Uterus (tissue), 4 donors: ENCODE measurements at places on chromosomes 4 and X. TPM values are rescaled to one million over a fixed set of nuclear protein-coding genes. Genes with fewer than 3 reads are reported as not detected.

- H3K27ac ChIP-seq = no peak overlapping the region
- H3K4me3 ChIP-seq = no peak overlapping the region
- no peaks in the 10 kb centered on the region for H3K4me1 ChIP-seq
Observed at GRCh38 chr4:176989186-176989585, 196.5 kb upstream of the VEGFC start.

- H3K36me3 ChIP-seq = no peaks in the 10 kb centered on the region
- no peak overlapping the region for H3K27ac ChIP-seq
- H3K4me3 ChIP-seq = no peak overlapping the region
- H3K4me1 ChIP-seq = no peaks in the 10 kb centered on the region
- no peaks in the 10 kb centered on the region for H3K27me3 ChIP-seq
Observed at GRCh38 chr4:6359536-6360308, 90.1 kb downstream of the WFS1 start.

Gene DOK7
- total RNA-seq = 0.85 TPM

GRCh38 chr4:61400439-61401038, 200.4 kb downstream of the ADGRL3 start:
- no peak overlapping the region for H3K27ac ChIP-seq
- no peak for DNase-seq
- H3K36me3 ChIP-seq = no peaks in the 10 kb centered on the region
- no peaks in the 10 kb centered on the region for H3K27me3 ChIP-seq
- no peaks in the 10 kb centered on the region for H3K4me1 ChIP-seq

GRCh38 chr4:123826896-123827295, 430.3 kb downstream of the SPRY1 start:
- DNase-seq = no peak
- no peaks in the 10 kb centered on the region for H3K4me1 ChIP-seq
- H3K36me3 ChIP-seq = no peaks in the 10 kb centered on the region
- H3K4me3 ChIP-seq = no peak overlapping the region
- H3K27me3 ChIP-seq = no peaks in the 10 kb centered on the region
- H3K27ac ChIP-seq = no peak overlapping the region

Gene MGARP
- 9.0 TPM for total RNA-seq

DNA sequence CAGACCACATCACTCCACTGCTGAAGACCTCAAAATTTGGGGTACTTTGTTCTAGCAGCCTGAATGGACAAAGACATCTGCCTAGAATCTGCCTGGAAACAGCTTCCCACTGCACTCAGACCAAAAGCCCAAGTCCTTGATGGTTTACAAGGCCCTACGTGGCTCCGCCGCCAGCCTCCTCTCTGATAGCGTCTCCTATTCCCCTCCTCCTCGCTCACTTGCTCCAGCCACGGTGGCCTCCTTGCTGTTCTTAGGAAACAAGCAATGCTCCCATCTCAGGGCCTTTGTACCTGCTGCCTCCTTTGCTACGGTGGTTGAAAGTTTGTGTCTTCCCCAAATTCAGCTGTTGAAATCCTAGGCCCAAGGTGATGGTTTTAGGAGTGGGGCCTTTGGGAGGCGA, 34.7 kb upstream of the SORCS2 start:
- peak; percentile 6 for DNase-seq
- peaks cover 13% of the 10 kb centered on the region for H3K4me1 ChIP-seq
- H3K36me3 ChIP-seq = no peaks in the 10 kb centered on the region
- no peak overlapping the region for H3K4me3 ChIP-seq
- H3K27ac ChIP-seq = no peak overlapping the region
- no peaks in the 10 kb centered on the region for H3K27me3 ChIP-seq
